ENCODE measurements at places on chromosomes 13 and 19.

DNA sequence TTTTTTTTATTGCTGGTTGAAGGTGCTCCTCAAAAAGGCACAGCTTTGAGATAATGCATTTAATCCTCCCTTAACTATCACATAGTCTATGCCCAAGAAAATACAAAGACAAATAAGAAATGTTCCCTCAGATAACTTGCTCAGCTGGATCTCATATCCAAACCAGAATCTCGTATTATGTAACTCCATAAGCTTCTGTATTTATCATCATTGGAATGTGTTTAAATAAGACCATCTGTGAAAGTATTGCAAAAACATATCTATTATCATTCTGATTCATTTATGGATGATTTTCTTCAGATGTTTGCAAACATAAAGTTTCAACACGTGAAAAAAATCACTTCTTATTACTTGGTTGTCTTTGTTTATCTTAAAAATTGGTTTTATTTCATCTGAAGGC lies 190.9 kb downstream of the IRS2 start:
- peak; percentile 71 for DNase-seq

DNA sequence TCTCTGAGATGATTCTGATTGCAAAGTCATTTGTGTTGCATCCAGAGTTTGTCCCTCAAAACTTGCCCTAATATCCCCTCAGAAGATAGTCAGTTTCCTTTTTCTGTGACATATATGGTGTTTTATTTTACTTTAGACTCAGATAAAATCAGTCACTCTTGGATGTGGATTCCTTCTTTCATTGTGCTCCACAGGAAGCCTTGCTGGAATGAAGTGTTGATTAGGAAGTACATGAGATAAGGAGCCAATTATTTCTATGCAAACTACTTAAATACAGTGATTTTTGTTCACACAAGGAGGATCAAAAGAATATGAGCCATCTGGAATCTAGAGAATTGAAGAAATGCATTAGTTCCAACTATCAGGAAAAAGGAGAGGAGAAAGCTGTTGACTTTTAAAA lies 107.6 kb upstream of the RXFP2 start:
- DNase-seq, result no peak

- DNase-seq, result no peak
These were observed 29.3 kb downstream of the ZNF333 start for GRCh38 chr19:14719162-14719561.

GRCh38 chr13:25371875-25372283 lies at the start of gene ATP8A2:
TSS of gene ATP8A2 (plus strand) at chr13:25371974. CDS start at chr13:25372213, 239 bp downstream.
- DNase-seq, result no peak

- DNase-seq, result no peak
These were observed 47.1 kb upstream of the TNFSF11 start for GRCh38 chr13:42526804-42527203.

DNA sequence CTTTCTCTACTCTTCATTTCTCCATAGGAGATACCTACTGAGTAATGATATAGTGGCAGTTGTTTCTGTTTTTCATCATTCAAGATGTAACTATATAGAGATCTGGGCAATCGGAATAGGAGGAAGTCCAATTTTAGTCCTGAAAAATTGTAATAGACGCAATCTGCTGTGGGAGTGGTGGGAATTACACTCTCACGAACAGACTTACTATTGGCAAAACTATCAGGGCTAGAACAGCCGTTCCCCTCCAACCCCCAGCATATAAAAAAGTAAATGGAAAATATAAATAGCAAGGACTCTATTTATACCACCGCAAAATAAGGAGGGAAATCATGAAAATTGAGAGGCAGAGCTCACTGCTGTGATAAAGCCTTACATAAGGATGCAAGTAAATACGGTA lies 330.1 kb downstream of the FGF14 start:
- DNase-seq, result no peak

- no peak for DNase-seq
These were observed 58.9 kb downstream of the UBL3 start for GRCh38 chr13:29791508-29791907.

GRCh38 chr13:49596221-49596620 lies 10.9 kb upstream of the RCBTB1 start:
- DNase-seq, result no peak

DNA sequence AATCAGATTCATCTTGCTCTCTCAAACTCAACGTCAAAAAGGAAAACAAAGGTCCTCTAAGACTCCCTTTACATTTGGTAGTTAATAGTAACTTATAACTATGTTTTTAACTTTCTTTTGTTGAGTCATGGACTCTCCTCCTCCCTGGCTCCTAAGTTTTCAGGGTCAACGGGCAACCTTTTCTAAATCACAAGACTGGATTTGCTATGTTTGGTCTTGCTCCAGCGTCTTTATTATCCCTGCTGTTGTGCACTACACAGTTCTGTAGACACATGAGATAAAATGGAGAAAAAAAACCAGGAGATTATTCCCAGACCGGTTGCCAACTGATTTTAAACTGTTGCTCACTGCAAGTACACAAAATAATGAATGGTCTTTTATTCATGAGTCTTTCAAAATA lies 1.9 kb upstream of the ITM2B start:
- no peak for DNase-seq

GRCh38 chr13:99819967-99820366 lies 151.6 kb downstream of the ZIC5 start:
- no peak for DNase-seq

DNA sequence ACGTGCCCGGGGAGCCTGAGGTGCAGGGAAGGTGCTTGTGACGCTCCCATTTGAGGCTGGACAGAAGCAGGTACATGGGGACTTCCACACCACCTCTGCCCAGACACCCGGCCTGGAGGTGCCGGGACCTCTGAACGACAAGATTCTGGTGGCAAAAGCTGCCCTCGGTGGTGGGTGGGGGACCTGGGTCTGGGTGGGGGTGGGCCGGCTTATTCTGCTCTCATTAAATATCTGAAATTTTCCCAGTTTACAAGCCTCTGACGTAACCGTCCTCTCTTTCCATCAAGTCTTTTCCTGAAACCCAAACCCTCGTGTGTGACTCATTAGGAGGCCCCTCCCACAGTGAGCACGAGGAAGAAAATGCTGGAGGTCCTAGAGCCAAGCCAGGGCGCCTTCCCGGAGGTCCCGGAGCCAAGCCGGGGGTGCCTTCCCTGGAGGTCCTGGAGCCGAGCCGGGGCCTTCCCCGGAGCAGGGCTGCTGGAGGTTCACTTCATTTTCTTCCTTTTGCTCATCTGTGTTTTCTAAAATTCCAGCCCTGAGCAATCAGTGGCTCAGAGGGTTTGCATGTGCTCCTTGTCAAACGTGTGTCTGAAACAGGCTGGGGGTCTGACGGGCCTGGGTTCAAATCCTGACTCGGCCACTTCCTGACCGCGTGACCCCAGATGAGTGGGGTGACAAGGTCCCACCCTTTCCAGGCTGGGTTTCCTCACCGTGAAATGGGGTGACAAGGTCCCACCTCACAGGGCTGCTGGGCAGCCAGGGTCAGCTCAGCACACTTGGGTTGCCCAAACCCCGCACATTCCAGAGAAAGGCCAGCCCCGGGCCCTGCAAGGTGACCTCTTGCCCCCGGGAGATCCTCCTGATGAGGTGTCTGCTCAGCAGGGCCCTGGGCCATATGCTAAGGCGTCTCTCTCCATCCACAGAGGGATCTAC lies 10.0 kb downstream of the CFD start:
- peak; percentile 96 for DNase-seq

Measured in fibroblast of upper back skin (primary cell).